ENCODE measurements at places on chromosomes 5 and 9. TPM values are rescaled to one million over a fixed set of nuclear protein-coding genes. Genes with fewer than 3 reads are reported as not detected.

DNA sequence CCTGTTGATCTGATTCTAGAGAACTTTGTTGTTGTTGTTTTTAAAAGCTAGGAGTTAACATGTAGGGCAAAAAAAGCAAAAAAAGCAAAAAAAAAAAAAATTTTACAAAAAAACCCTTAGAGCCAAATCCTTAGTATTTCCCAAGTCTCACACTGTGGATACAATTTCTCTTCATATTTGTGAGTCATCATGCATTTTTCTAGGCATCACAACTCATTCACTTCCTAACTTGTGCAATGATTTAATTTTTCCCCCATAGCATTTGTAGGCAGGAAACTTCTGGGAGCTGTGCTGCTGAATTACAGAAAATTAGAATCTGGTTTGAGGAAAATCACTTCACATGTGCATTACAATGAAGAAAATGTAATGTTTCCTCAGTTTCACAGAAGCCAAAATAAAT lies 91.9 kb downstream of the MARCHF3 start:
- DNase-seq: no peak

DNA sequence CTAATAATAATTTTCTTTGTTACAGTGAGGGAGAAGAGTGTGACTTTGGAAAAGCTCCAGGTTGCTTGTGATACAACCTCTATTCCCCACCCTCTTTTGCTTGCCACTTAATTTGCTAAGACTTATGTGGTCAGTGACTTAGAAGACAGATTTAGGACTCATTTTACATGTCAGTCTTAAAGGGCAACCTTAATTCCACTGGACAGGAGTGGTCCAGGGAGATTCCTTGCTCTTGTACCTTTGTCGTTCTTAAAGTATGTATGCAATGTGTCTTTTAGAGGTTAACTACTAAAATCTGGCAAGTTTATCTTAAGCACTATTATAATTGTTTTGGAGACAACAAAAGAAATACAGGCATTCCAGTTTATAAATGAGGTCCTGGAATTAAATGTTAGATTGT lies 20.0 kb downstream of the SLC30A5 start:
- no peak for DNase-seq

GRCh38 chr9:113973226-113973625 lies 97.1 kb downstream of the ZNF618 start:
- no peak for DNase-seq

DNA sequence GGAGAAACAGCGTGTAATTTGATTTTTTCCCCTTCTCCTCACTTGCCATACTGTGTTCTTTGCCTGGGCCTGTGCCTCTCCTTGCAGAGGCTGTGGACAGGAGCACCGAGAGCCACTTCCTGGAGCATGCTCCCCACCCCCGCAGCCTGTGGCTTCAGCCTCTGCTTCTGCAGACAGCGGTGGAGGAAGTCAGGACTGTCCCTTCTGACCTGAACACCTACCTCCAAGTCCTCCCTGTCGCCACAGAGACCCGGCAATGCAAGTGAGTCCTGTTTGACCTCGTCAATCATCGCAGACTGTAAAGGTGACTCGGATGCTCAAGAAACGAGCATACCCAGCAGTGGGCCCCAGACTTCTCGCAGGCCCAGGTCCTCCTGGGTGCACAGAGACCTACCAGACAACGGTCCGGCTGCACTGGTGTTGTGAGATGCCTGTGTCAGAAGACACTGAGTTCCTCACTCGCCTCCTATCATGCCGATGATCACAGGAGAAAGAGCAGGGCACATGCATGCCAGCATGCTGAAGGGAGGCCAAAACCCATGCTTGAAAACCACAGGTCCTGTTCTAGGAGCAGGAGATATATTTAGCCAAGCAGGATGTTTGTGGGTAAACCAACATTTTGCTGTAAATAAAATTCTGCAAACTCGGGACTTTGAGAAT lies 198.8 kb downstream of the AUH start:
- DNase-seq: peak; percentile 69

GRCh38 chr9:81146684-81147337 lies 542.5 kb downstream of the TLE1 start:
- DNase-seq: no peak

DNA sequence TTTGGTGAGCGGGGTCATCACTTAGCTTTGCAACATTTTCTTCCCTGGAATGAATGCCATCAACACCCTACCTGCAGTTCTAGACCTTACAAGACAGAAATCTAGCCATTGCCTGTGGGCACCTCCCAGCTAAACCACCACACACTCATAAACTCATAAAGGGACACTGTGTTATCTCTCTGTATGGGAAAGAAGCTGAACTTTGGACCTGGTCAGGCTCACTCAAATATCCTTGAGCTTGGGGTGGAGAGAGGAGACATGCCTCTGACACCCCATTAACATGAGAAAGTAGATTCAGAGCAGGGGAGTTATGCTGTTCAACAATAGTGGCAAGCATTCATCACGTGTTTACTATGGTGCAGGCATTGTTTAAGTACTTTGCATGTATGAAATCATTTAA lies 205.6 kb downstream of the ZNF462 start:
- no peak for DNase-seq

DNA sequence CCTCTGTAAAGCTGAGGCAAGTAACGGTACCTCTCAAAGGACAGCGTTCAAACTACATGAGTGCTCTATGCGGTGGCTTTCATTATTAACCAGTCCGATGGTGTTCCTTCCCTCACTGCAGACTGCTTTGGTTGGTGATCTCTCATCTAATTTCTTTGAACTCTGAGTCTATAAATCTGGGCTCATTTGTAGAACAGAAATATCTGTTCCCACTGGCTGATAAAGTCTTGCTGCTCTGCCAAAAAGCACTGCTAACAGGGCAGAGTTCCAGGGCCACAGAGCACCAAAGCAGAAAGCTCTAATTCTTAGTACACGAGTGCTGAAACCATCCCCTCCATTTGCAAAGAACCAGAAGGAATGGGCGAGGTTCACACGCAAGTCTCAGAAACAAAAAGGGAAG lies 81.9 kb downstream of the MED27 start:
- no peak for DNase-seq

DNA sequence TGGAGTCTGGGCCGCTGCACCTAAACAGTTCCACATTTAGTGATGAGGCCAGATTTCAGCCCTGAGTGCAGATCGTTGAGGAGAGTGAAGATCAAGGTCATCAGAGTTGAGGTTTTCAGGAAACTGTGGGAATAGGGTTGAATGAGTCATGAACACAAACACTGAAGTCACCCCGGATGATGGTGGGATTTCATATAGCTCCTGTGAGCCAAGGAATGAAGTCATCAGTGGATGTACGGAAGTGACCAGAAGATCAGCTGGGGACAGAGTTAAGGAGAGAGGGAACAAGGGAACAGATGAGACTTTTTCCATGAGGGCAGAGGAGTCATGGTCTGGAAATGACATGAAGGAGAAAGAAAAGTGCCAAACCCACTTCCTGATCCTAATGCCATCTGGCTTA lies 36.5 kb downstream of the PALM2AKAP2 start:
- DNase-seq: no peak

DNA sequence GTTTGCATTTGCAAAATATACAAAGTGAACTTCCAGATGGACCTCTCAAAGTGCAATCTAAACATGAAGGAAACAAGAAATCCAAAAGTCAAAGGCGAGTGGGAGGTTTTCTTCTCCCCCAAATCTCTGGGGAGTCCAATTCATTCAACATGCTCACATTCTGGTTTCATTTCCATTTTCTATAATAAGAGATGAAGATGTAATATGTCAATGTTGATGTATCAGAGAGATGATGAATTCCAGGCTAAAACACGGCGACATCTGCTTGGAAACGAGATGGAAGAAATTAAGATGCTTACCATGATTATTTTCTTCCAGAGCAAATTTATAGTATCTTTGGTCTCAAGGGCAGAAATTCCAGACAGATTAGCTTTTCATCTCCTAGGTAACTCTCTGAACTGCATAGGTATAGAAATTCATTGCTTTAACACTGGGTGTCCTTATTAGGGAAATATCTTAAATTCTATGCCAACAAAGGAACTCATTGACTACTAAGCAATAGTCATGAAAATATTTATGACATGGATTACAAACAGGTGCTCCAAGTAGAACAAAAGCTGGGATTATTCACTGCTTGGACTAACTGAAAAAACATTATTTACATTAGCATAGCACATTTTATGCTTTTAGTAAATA lies 287.9 kb downstream of the SEC61B start:
- no peak for DNase-seq

DNA sequence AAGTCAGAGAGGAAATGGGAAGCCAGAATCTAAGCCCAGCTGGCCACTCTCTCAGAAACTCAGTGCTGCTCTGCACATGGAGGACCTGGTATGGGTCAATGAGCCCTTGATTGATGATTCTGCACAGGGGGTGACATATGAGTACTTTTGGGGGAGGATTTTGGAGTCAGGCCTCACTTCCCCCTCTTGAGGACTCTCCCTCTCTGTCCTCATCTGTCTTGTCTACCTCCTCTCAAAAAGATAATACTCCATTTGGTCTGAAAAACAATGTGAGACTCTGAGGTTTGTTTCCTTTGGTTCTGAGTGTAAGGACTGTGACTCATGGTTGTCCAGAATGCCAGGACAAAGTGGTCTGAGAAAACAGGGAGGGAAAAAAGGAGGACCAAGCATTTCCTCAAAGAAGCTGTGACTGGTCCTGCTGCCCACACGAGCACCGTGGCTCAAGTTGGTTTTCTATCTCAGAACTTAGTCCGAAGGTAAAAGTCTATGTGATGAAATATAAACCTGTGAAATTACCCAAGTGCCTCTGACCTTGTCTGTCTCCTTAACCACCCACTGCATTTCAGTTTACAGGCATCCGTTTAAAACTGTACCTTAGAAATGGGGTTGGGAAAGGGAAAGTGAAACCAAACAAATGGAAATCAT lies 11.1 kb downstream of the TTC39B start:
- DNase-seq: peak; percentile 40

DNA sequence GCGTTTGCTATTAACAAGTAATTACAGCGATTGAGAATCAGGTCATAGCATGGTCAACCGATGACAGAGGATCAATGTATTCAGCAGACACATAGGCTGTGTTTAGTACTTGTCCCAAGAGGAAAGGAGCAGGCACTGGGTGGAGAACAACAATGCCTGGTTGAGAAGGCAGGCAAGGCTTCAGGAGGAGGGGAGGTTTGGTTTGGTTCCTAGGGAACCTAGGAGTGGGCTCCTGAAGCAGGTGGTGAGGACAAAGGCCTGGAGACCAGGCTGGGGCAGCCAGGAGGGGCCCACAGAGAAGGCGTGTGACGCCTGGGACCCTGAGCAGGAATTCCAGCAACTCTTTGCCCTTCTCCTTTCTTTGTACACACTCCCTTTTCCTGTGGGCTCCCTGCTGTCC lies 195.6 kb downstream of the SPOCK1 start:
- no peak for DNase-seq

DNA sequence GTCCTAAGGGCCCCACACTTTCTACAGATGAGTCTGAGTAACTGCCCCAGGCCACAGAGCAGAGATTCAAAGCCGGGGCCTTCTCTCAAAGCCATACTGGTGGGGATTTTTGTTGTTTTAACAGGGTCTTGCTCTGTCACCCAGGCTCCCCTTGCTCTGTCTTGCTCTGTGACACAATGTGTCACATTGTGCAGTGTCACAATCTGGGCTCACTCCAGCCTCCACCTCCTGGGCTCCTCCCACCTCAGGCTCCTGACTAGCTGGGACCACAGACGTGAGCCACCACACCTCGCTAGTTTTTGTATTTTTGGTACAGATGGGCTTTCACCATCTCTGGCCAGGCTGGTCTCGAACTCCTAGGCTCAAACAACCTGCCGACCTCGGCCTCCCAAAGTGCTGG lies 8.6 kb downstream of the AGPAT2 start:
- no peak for DNase-seq

DNA sequence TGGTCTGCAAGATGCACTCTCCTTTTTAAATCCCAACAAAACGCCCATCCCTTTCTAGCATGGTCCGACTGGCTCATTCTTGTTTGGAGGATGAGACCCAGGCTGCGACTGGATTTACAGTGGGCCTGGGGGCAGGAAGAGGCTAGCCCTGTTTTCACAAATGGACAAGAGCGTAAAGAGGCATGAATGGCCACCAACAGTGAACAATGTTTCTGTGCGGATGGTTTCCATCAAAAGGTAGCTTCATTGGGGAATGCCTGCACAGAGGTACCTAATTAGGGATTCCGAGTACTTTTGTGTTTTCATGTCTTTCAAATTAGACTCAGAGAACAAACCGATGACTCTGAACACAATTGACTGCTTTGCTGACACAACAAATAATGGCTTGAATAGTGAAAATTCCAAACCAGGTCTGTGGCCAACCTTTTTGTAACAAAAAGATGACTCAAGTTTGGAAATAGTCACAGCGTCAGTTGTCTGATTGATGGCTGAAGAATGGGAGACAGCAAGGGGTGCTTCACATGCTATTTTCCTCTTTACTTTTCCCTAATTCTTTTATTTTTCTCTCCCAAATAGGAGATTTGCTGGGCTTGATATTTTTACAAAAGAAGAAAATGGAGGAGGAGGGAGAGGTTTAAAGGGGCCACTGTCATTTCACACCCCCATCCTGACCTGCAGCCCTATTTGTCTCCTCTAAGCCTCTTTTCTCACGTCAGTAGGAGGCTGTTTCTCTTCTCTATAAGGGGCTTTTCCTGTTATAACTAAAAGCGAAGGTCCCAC lies 208.1 kb upstream of the S1PR3 start:
- DNase-seq: no peak

GRCh38 chr5:121550989-121551388 lies 300.7 kb upstream of the FTMT start:
- no peak for DNase-seq

DNA sequence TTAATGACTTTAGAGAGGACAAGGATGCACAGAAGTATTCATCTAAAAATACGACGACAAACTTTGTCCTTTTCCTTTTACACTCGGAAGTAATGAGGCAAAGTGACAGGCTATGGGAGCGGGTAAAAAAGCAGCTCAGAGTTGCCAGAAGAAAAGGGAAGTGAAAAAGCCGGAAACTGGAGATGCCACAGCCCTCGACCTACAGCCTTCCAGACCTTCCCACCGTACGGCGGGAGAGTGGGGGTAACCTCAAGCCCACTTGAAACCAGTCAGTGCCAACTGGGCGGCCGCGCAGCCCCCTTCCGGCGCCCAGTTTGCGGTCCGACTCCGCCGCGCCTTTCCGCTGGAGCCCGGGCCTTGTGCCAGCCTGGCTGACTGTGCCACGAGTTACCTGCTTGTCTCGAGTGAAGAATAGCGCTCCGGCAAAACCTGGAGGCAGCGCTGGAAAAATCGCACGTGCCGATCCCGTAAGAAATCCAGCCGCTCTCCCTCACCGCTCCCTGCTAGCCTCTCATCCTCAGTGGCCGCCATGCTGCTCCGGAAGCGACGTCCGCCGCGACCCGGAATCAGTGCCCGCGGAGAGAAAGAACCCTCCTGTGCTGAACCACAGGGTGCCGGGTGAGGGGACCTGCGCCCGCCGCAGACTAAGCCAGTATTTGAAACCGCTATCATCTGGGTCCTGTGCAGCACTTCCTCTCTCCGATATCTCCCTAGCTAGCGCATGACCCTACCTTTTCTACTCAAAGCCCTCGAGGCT lies at the start of gene PGGT1B:
Gene PGGT1B (minus strand): TSS at position 557 of the 757 bp plus-strand sequence. CDS start 26 bp downstream, at position 531.
- DNase-seq: peak; percentile 82

GRCh38 chr9:124269556-124269955 lies 11.8 kb downstream of the NEK6 start:
- DNase-seq: no peak

- peak; percentile 37 for DNase-seq
Observed at GRCh38 chr5:96279801-96280542, 153.1 kb downstream of the PCSK1 start.

- DNase-seq: no peak
Observed at GRCh38 chr5:10331341-10331796, 22.1 kb upstream of the MARCHF6 start.

TICAM2 gene
- 0.91 TPM for total RNA-seq

CENPK gene
- total RNA-seq: 83.1 TPM

OR2V2 gene
- not detected for total RNA-seq

Measured in activated naive CD4-positive, alpha-beta T cell treated with anti-CD3 and anti-CD28 coated beads for 36 hours (primary cell).